Stimulated activated CD8-positive, alpha-beta memory T cell treated with anti-CD3 and anti-CD28 coated beads, Interleukin-4, amount 100 ng/mL, for 1 hour (primary cell): ENCODE measurements at places on chromosomes 1 and 21.

DNA sequence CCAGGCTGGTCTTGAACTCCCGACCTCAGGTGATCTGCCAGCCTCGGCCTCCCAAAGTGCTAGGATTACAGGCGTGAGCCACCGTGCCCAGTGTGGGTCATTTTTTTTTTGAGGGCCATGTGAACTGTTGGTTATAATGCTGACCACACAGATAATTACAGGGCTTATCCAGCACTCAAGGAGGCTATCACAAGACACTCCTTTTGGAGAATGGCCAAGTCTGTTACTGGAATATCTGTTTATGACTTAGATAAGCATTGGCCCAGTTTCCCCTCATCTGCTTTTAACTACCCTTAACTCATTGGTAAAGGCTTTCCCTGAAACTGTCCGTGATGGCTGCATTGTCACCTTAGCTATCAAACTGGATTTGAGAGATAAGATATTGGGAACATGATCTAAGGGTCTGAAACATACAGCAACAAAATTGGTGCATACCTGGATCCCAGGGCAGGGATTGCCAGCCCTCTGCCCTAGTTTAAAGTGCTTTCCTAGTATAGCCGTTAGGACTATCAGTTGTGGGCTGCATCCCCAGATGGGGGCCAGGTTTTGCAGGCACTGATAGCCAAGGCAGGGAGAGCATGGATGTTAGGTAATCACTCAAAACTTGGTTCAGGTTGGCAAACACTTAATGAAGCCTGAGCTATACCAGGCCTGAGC is 15.6 kb downstream of the SZT2 start:
- no peak for DNase-seq

GRCh38 chr1:203317429-203318228 is 12.3 kb downstream of the BTG2 start:
- DNase-seq: no peak

- no peak for DNase-seq
Measured at GRCh38 chr1:244391761-244392160, 59.9 kb downstream of the ADSS2 start.

DNA sequence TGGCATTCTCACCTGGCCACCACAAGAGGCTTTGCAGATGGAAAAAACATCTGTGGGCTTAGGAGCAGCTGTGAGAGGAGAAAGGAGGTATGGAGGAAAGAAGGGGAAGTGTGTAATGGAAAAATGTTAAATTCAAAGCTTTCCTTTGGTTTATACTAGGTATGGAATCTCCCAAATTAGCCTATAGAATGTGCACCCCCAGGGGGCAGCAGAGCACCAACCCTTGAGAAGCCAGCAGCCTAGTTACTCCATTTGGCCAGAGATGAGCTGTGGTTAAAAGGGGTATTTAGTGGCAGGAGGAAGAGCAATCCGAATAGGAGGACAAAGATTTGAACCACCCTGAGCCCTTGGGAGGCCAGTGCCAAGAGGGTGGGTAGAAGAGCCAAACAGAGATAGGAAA is 97.5 kb upstream of the CTTNBP2NL start:
- DNase-seq: no peak

- DNase-seq: no peak
Measured at GRCh38 chr1:226671277-226671676, 67.8 kb downstream of the ITPKB start.

- no peak for DNase-seq
Measured at GRCh38 chr1:162389971-162390370, 8.4 kb downstream of the C1orf226 start.

- no peak for DNase-seq
Measured at GRCh38 chr21:32954353-32954752, 71.4 kb upstream of the OLIG2 start.

DNA sequence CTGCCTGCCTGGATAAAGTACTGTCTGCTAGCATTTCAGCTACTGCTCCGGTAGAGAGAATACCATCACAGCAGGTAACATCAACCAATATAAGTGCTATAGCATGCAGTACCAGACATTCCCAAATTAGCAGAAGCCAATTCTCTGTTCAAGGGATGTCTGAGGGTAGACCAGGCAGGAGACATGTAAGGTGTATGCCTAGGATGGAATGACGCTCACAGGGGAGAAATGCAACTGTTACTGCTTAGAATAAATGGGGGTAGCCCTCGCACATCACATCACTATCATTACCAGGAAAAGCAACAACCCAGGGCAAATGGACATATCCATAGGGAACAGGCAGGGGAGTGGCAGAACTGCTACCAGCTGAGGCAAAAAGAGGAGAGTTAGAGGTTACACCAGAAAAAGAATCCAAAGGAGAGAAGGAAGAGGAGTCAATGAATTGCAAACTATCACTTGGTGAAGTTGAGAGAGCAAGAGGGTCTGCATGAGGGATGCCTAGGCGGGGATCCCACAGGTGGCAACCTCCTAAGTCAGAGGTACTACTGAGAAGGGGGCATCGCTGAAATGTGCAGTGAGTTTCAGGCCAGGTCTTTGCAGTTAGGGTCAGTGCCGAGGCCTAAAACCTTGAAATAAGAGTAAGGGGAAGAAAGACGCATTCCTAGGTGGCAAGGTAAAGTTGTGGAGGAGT is 1.1 kb downstream of the UBE2Q1 start:
- no peak for DNase-seq

- no peak for DNase-seq
Measured at GRCh38 chr1:54354899-54355298, 51.3 kb downstream of the SSBP3 start.

GRCh38 chr1:9413071-9413876 is 120.6 kb downstream of the SPSB1 start:
- no peak for DNase-seq

GRCh38 chr1:237416924-237417655 is 375.1 kb downstream of the RYR2 start:
- DNase-seq: no peak

DNA sequence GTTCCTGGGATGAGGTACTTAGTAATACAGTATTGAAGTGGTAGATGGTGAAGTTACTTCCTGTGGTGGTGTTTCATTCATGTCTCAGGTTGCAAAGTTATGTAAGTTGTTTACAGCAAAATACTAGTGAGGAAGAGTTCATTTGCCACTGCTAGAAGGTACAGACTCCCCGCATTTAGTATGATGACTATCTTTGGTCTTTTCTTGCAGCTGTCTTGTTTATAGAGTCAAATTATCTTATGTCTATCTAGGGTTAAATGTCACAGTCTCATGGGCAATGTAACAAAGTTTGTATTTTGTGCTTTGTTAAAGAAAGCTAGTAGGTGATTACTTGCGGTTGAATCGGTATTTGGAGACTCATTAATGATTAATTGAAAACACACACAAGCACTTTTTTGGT is 50.2 kb downstream of the LRRC8D start:
- DNase-seq: no peak

- no peak for DNase-seq
Measured at GRCh38 chr1:111236379-111236778, 8.9 kb downstream of the CHI3L2 start.

DNA sequence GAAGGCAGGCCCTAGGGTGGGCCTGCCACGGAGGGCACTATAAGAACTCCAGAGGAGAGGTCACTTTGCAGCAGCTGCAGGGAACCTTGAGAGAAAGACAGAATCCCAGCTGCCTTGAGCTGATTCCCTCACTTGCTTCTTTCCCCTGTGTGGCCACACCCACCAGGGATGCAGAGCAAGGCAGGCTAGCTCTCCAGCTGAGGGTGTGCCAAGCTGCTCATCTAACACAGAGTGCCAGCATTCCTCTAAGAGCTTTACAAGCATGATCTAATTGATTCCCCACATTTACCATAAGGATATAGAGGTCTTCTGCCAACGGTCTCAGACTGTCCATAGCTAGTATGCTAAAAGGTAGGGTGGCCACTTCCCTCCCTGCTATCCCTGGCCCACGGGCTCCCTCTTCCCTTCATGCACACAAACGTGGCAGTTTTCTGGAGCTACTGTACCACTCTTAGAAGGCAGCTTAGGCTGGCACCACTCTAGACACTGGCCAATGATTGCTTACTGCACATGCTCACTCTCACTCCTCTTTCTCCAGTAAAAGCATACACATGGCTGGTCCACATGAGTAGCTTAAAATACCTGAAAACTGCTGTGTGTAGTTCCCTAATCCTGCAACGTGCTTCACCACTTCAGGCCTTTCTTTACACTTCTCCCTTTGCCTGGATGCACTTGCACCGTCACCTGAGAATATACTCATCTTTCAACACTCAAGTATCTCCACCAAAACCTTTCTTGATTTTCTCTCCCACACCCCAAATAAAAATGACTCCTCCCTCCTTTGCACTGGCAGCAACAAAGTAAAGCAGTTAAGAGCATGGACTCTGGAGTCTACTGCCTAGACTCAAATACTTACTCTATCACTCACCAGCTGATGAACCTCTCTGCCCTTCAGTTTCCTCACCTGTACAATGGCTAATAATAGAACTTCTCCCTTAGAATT is 57.7 kb downstream of the DMAP1 start:
- no peak for DNase-seq
